ENCODE measurements at places on chromosomes 16 and 17. TPM values are rescaled to one million over a fixed set of nuclear protein-coding genes. Genes with fewer than 3 reads are reported as not detected.

GRCh38 chr16:70796301-70796700 lies 4.7 kb downstream of the VAC14 start:
- H3K36me3 ChIP-seq: no peaks in the 10 kb centered on the region
- DNase-seq: no peak

STH gene
- total RNA-seq: not detected

- no peak overlapping the region for H3K27ac ChIP-seq
- H3K36me3 ChIP-seq: no peaks in the 10 kb centered on the region
- H3K27me3 ChIP-seq: no peaks in the 10 kb centered on the region
- no peak overlapping the region for H3K4me3 ChIP-seq
These were observed 17.1 kb downstream of the ITGB4 start for GRCh38 chr17:75738218-75738802.

ITGB3 gene
- 68.1 TPM for total RNA-seq

FNDC8 gene
- total RNA-seq: not detected

DNA sequence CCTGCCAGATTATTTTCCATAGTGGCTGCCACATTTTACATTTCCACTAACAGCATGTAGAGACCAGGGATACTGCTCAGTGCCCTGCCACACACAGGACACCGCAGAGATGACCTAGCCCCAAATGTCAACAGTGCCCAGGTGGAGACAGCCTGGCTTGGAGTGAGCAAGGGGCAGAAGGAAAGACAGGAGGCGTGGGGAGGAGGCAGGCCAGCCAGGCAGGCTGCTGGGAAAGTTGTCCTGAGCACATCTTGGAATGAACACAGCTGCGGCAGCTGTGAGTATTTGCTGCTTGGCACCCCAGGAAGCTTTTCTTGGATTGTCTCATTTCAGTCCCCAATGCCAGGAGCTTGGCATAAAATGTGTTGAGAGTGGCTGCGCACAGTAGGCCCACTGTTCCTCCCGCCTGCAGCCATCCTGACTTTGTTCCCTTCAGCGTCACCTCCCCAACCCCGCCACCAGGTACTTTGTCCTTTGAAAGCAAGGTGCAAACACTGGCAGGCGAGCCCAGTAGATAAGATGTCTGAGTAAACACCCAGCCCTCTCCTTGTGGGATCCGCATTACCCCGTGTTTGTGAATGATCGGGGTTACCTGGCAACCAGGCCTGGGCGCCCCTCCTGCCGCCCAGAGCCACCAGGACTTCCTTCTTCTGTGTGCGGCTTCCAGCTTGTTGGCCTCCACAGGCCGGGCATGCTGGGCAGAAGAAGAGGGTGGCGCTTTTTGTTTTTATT lies 114.0 kb downstream of the CMIP start:
- no peak for DNase-seq
- no peak overlapping the region for H3K4me3 ChIP-seq
- H3K36me3 ChIP-seq: no peaks in the 10 kb centered on the region
- peaks cover 5% of the 10 kb centered on the region for H3K4me1 ChIP-seq
- no peak overlapping the region for H3K27ac ChIP-seq

GRCh38 chr16:3948378-3948995 lies 68.0 kb upstream of the CREBBP start:
- H3K4me1 ChIP-seq: peaks cover 10% of the 10 kb centered on the region
- no peak for DNase-seq
- no peaks in the 10 kb centered on the region for H3K27me3 ChIP-seq
- peak overlapping the region; percentile 98 for H3K27ac ChIP-seq
- peak overlapping the region; percentile 72 for H3K4me3 ChIP-seq

GRCh38 chr17:2704031-2704889 lies 7.3 kb downstream of the CLUH start:
- DNase-seq: no peak
- H3K36me3 ChIP-seq: peaks cover 31% of the 10 kb centered on the region
- H3K27me3 ChIP-seq: no peaks in the 10 kb centered on the region
- H3K27ac ChIP-seq: no peak overlapping the region
- peaks cover 23% of the 10 kb centered on the region for H3K4me1 ChIP-seq

PTGES3L gene
- 1.5 TPM for total RNA-seq

DNA sequence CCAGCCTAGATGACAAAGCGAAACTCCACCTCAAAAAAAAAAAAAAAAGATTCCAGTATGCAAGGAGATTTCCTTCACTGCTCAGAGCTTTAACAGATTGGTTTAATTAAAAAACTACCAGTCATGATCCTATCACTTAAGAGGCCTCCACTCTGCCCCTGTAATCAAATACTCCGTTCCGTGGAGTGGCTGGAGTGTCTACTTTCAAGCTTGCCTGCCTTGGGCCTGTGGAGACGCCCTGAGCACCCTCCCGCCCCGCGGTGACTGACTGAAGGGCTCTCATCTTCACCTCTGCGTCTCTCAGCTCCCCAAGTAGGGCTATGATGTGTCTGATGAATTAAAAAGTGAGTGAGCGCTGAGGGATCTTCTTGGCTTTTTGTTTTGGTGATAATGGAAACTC lies 25.3 kb upstream of the TRPV3 start:
- DNase-seq: no peak
- peaks cover 6% of the 10 kb centered on the region for H3K36me3 ChIP-seq

Measured in thoracic aorta (tissue), 2 donors.